CD4-positive, alpha-beta T cell treated with Interleukin-2 at 100 ng/mL for 4 hours (primary cell): ENCODE measurements at places on chromosomes 1 and 21.

DNA sequence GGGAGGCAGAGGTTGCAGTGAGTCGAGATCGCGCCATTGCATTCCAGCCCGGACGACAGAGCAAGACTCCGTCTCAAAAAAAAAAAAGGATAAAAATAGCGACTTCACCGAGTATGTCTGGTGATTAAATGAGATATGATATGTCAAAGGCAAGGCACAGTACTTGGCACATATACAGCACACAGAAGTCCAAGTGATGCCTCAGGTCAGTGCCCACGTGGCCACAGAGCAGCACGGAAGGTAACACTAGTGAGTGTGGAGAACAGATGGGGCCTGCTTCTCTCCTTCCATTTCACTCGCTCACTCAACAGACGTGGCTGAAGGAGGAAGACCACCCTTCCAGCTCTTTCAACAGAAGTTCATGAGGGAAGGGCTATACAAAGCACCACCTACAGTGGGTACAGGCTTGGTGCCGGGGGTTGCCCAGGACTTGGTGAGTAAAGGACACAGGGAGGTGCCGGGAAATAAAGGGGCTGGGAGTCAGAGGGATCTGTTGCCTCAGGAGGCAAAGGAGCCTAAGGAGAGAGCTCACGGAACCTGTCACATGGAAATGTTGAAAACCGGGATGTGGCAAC is 8.9 kb downstream of the CSRP1 start:
- DNase-seq: no peak

GRCh38 chr1:204744107-204744779 is 58.7 kb upstream of the LRRN2 start:
- DNase-seq: no peak

DNA sequence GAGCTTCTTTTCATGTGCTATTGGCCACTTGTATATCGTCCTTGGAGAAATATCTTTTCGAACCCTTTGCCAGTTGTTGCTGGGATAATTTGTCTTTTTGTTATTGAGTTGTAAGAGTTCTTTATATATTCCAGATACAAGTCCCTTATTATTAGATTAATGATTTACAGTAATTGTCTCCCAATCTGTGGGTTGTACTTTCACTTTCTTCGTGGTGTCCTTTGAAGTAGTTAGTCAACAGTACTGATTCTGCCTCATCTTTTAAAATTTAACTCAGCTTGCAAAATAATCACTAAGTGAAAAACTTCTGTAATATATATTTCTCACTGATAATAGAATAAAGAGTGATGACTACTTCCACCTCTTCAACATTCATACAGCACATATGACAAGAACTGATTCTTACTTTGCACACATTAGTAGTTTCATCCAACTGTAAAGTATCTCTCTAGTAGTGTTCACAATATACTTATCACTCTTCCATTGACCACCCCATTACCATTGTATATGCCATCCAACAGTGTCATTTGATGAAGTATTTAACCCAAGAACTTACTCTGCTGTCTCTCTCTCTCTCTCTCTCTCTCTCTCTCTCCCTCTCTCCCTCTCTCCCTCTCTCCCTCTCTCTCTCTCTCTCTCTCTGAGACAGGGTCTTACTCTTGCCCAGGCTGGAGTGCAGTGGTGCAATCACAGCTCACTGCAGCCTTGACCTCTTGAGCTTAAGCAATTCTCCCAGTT is 104.2 kb upstream of the DMRTA2 start:
- no peak for DNase-seq

DNA sequence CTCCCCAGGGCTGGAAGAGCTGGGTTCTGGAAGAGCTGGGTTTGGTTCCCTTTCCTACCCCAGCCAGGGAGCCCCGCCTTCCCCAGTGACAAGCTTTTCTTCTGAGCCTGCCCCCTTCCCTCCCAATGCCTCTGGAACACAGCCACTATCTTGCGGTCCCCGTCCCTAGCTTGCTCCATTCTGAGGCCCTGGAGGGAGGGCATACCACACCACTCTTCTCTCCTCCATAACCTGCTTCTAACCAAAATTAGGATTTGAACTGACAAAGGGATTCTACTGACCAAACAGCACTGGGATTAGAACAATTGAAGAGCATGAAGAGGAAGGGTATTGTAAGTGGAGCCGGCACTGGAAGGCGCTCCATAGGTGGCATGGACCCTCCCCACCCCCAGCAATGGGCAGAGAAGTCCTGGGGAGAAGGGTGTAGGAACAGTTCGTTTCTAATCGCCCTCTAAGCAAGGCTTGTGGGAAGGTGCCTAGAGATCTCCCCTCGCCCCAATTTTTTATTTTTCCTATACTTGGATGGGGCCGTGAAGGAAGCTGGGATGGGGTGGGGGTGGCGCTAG is 690 bp downstream of the C1orf216 start:
- DNase-seq: no peak
